ENCODE measurements at places on chromosomes 12 and 14. TPM values are rescaled to one million over a fixed set of nuclear protein-coding genes. Genes with fewer than 3 reads are reported as not detected.

Gene SALL2
- 11.8 TPM for total RNA-seq

Gene SLC7A8
- 54.6 TPM for total RNA-seq

Gene SYT1
- total RNA-seq, result 1.8 TPM

Gene LRRIQ1
- total RNA-seq, result not detected

Gene PPP1R36
- 0.23 TPM for total RNA-seq

Gene LGR5
- 7.2 TPM for total RNA-seq

Gene PPFIA2
- 1.2 TPM for total RNA-seq

GRCh38 chr12:46814143-46814542, 11.7 kb downstream of the SLC38A4 start:
- H3K4me3 ChIP-seq, result no peak overlapping the region
- no peak overlapping the region for H3K27ac ChIP-seq
- no peaks in the 10 kb centered on the region for H3K4me1 ChIP-seq
- DNase-seq, result no peak
- no peaks in the 10 kb centered on the region for H3K36me3 ChIP-seq

GRCh38 chr12:15011162-15011561, 38.3 kb downstream of the PDE6H start:
- H3K36me3 ChIP-seq, result no peaks in the 10 kb centered on the region
- no peak for DNase-seq
- no peaks in the 10 kb centered on the region for H3K4me1 ChIP-seq
- H3K4me3 ChIP-seq, result no peak overlapping the region
- H3K27me3 ChIP-seq, result no peaks in the 10 kb centered on the region
- H3K27ac ChIP-seq, result no peak overlapping the region

- peaks cover 7% of the 10 kb centered on the region for H3K27me3 ChIP-seq
- DNase-seq, result no peak
- H3K4me3 ChIP-seq, result no peak overlapping the region
- H3K36me3 ChIP-seq, result no peaks in the 10 kb centered on the region
These were observed 104.7 kb downstream of the PAH start for GRCh38 chr12:102812344-102812743.

GRCh38 chr14:32611752-32612151, 282.7 kb downstream of the AKAP6 start:
- H3K27me3 ChIP-seq, result no peaks in the 10 kb centered on the region
- H3K27ac ChIP-seq, result no peak overlapping the region

DNA sequence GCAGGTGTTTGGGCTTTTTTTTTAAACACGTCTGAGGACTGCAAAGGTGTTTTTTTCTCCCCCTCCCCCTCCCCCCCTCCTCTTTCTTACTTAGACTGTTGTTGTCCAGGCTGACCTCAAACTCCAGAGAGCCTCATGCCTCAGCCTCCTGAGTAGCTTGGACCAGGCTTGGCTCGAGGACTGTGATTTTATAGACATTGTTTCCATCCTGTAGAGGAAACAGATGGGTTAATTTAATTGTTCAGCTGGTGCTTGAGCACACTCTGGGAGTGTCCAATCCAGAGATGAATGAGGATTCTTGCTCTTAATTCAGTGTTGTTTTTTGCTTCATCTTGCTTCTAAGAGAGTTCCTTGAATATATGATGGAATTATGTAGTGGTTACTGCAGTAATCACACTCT, 42.1 kb downstream of the RASSF3 start:
- H3K4me1 ChIP-seq, result peaks cover 11% of the 10 kb centered on the region
- no peak overlapping the region for H3K27ac ChIP-seq

- DNase-seq, result no peak
- H3K27ac ChIP-seq, result no peak overlapping the region
- no peaks in the 10 kb centered on the region for H3K27me3 ChIP-seq
- H3K36me3 ChIP-seq, result no peaks in the 10 kb centered on the region
- H3K4me3 ChIP-seq, result no peak overlapping the region
- H3K4me1 ChIP-seq, result peaks cover 10% of the 10 kb centered on the region
These were observed 57.9 kb downstream of the PDE3A start for GRCh38 chr12:20426191-20426590.

GRCh38 chr12:3885277-3886094, 12.3 kb upstream of the PARP11 start:
- H3K36me3 ChIP-seq, result no peaks in the 10 kb centered on the region
- H3K27me3 ChIP-seq, result peaks cover 6% of the 10 kb centered on the region
- no peak overlapping the region for H3K4me3 ChIP-seq
- no peak overlapping the region for H3K27ac ChIP-seq

DNA sequence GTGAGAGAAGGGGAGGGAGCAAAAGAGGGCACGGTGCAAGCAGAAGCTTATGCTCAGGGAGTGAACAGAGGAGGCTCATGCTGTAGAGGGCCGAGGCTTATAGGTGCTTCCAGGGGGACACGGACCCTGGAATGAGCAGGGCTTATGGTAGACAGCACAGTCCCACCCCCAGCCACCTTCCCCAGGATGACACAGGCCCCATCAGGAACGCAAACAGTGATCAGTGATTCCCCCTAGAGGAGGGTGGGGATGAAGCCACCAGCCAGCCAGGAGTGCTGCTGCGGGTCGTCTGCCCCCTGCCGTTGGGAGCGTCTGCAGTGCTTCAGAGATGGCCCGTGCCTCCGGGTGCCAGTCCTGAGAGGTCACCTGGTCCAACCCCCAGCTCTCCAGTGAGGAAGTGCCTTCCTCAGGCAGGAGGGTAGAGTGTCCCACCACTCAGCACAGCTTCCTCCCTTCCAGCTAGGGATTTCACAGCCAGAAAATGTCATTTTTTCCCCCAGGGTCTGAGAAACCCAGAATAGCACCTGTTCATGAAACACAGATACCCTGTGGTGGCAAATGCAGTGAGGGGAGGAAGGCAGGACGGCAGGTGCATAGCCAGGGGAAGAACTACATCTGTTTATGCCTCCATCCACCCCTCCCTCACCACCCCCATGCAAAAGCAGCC, 60.7 kb downstream of the SLC6A12 start:
- H3K27me3 ChIP-seq, result no peaks in the 10 kb centered on the region
- H3K4me1 ChIP-seq, result peaks cover 9% of the 10 kb centered on the region
- no peak overlapping the region for H3K4me3 ChIP-seq
- DNase-seq, result peak; percentile 89
- H3K27ac ChIP-seq, result peak overlapping the region; percentile 68

- no peak overlapping the region for H3K4me3 ChIP-seq
- DNase-seq, result no peak
- no peak overlapping the region for H3K27ac ChIP-seq
These were observed 14.6 kb upstream of the EIF5 start for GRCh38 chr14:103319422-103319821.

DNA sequence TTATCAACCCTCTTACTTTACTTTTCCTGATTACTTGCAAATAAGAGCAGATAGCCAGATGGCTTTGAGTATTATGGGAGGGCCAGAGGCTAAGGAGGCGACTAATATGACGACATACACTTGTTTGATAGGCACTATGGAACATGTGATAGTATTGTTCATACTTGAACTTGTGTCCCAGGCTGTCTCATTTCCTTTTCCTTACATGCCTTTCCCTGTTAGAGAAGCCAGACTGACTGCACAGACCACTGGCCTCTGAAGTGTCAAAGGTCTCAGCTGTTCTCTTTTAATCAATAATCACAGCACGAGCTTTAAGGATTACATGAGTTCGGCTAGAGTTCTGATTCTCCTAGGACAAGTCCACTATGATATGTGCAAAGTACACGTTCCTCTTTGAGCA, 326.0 kb downstream of the PRKD1 start:
- no peaks in the 10 kb centered on the region for H3K27me3 ChIP-seq
- no peaks in the 10 kb centered on the region for H3K36me3 ChIP-seq

DNA sequence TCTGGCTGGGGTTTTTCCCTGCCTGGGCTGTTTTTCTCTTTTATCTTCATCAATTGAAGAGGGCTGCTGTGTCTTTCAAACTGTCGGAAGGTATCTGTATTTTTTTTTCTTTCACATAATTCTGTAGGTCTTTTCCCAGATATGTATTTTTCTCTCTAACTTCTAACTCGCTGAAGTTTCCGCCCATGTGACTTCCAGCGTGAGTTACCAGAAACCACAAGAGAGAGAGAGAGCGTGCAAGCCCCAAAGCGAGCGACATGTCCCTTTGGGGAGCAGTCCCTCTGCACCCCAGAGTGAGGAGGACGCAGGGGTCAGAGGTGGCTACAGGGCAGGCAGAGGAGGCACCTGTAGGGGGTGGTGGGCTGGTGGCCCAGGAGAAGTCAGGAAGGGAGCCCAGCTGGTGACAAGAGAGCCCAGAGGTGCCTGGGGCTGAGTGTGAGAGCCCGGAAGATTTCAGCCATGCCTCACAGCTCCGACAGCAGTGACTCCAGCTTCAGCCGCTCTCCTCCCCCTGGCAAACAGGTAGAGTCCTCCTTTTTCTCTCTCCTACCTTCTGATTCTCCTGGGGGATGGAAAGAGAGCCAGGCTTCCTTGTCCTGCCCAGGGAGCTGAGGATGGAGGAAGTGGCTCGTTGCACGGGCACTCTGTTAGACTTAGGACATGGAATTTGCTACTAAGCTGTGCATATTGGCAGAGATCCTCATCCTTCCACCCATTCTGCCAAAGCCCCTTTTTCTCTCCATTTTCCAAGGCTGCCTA, at the start of gene BATF:
BATF (plus strand) TSS at position 246 of the 759 bp plus-strand sequence; CDS start at position 460, 214 bp downstream.
- peak within 1 kb of the TSS; percentile 82 for H3K27ac ChIP-seq
- no peak for DNase-seq
- H3K36me3 ChIP-seq, result no peaks in the 10 kb centered on the region
